Eye (tissue), 1 donor: ENCODE measurements at places on chromosomes 1 and 21.

DNA sequence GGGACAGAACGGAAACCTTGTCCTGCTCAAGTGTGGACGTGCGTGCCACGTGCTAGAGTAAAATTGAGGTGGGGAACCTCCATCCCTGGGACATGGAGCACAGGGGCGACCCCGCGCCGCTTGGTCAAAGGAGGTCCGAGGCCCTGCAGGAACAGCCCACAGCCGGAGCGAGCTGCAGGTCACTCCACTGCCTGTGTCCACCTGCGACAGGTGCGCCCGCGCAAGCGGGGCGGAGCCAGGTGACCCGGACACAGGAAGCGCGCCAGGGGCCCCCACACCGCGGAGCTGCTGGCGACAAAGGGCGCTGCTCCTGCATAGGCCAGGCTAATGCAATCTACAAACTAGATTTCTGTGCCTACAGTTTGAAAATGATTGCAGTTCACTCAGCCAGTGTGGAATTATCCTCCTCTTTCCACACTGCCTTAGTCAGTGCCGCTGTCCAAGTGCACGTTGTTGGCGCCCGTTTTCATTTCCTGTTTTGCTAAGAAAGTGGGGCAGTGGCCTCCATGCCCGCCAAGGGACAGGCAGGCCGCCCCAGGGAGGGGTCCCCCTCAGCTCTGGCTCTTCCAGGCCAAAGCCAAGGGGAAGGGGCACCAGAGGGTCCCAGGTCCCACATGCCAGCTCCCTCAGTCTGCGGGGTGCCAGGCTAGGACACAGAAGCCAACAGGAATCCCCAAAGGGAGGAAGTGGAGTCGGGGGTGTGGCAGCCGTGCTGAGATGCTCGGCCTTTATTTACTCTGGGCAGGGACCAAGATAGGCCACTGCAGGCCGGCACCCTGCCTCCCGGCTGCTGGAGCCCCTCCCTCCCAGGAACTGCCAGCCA is 4.3 kb upstream of the NADK start:
- DNase-seq, result peak; percentile 36

- no peak for DNase-seq
Observed at GRCh38 chr1:187157115-187157514, 328.4 kb downstream of the PLA2G4A start.

- no peak for DNase-seq
Observed at GRCh38 chr1:11725616-11726015, 10.3 kb upstream of the AGTRAP start.

GRCh38 chr1:150578272-150579109 is 919 bp downstream of the MCL1 start:
- DNase-seq, result peak; percentile 92

DNA sequence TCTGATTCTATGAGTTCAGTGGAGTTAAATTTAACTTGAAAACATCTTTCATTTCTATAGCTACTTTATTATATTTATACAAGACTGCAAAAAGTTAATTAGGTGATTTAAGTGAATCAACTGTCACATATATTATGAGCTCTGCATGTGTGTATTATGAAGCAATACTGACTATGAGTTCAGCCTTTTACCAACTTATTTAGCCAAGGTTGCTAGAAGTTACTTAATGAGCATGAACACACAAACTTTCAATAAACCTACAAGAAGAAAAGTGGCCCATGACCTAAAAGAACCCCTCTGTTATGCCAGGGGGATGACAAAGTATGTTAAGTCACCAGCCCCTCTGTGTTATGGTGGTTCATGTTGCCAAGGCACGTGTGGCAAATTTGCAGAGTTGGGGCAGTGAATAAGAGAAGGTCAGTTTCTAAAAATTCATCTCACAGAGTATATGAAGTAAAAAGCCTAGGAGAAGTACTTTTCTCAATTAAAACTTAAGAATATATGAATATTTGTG is 86.7 kb upstream of the LYPLAL1 start:
- DNase-seq, result no peak

- DNase-seq, result no peak
Observed at GRCh38 chr1:227782226-227782625, 33.2 kb upstream of the PRSS38 start.

- no peak for DNase-seq
Observed at GRCh38 chr1:99271249-99271648, 7.0 kb downstream of the PLPPR4 start.

GRCh38 chr1:234517110-234517802 is 38.3 kb upstream of the TARBP1 start:
- DNase-seq, result no peak

DNA sequence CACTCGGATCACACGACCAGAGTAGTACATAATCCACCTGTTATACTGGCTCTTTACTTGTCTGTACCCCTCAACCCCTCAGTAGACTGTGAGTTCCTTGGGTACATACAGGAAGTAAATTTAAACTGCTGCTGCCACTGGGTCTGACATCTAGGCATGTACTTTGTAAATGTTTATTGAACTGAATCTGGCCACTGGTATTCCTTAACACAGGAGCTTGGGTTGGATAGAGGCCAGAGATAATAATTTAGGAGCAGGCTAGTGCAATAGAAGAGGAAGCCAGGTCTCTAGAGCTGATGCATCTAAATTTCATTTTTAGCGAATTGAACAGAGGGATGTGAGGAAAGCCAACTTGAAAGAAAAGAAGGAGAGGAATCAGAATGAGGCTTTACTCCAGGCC is 12.4 kb downstream of the TTC4 start:
- no peak for DNase-seq

DNA sequence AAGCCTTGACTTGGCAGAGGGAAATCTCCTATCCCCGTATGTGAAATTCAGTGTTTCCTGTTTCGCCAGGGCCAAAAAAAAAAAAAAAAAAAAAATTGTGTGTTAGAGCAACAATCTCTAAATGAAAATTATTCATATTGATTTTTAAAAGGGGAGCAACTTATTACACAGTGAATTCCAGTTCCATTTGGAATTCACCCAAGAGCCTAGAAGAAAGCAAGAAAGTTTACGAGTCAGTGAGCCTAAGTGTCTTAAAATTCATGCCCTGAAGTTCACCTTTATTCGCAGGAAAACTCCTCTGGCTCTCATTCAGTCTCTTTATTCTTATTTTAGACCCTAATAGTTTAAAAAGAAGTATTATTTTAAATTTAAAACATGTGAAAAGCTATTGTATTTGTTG is 42.1 kb upstream of the HUNK start:
- DNase-seq, result peak; percentile 13

DNA sequence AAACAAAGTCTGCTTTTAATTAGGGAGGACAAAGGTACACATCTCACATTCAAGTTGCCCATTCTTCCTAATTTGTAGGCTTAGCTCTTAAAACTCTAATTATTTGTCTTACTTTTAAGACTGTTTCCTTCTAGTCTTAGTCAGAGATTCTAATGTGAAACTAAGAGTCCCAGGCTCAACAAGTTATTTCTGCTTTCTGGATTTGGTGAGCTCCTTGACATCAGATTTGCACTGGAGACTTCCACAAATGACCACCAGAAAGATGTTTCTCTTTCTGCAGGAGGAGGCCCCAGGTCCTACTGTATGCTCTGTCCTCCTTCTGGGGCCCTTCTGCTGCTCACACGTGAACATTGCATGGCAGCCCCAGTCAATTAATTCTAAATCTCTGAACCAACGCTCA is 194.2 kb upstream of the JUN start:
- no peak for DNase-seq

GRCh38 chr21:45075596-45076244 is 1.3 kb downstream of the ADARB1 start:
- DNase-seq, result peak; percentile 54

GRCh38 chr1:38168365-38168764 is 121.8 kb upstream of the POU3F1 start:
- no peak for DNase-seq

- DNase-seq, result no peak
Observed at GRCh38 chr1:160708801-160709200, 2.8 kb downstream of the CD48 start.

DNA sequence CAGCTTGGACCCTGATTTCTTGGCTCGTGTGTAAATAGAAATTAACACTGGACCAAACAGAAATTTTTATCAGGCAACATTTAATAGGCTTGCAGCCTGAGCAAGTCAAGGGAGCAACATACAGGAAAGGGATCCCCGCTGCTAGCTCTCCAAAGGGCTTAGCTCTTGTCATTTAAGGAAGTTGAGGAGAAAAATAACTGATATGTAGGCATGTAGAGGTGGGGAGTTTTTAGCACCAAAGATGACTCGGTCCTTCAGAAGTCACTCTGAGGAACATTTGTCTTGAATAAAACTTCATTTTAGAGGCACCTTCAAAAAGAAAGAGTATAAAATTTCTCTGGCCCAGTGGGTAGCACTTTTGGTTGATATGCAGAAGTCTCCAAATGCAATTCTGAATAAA is 27.1 kb downstream of the GBP2 start:
- DNase-seq, result no peak

- no peak for DNase-seq
Observed at GRCh38 chr1:178450871-178451270, 45.9 kb downstream of the CLEC20A start.

GRCh38 chr1:63368131-63368530 is 704 bp downstream of the ALG6 start:
- DNase-seq, result no peak

DNA sequence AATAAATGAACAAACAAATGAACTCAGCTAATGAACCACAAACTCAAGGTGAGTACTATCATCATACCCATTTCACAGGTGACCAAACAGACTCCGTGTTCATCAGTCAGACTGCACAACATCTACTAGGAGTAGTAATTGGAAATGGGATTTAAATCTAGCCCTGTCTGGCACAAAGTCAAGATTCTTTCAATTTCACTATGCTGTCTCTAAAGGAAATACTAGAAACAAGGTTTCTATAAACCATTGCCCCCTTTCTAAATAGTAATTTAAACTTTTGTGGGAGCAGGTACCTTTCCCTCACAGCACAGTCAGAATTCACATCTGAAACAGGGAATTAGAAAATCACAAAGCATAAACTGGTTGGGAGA is 160.3 kb downstream of the TGFBR3 start:
- no peak for DNase-seq

DNA sequence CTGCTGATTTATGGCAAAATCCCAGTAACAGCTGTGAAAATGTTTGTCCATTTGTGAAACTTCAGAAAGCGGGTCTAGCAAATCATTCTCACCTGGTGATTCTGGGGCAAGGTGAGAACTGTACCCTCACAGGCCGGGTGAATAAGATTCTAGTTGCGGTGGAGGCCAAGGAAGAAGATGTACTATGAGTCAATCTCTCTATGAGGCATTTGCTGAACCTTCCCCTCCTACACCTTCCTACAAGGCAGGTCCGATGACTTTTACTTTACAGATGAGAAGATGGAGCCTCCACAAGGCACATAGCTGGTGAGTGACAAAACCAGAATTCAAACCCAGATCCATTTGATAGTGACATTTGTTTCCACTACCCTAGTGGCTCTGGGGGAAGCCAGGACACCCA is 72.7 kb downstream of the BACH1 start:
- no peak for DNase-seq

- peak; percentile 80 for DNase-seq
Observed at GRCh38 chr1:177780096-177780700, 189.7 kb downstream of the SEC16B start.

DNA sequence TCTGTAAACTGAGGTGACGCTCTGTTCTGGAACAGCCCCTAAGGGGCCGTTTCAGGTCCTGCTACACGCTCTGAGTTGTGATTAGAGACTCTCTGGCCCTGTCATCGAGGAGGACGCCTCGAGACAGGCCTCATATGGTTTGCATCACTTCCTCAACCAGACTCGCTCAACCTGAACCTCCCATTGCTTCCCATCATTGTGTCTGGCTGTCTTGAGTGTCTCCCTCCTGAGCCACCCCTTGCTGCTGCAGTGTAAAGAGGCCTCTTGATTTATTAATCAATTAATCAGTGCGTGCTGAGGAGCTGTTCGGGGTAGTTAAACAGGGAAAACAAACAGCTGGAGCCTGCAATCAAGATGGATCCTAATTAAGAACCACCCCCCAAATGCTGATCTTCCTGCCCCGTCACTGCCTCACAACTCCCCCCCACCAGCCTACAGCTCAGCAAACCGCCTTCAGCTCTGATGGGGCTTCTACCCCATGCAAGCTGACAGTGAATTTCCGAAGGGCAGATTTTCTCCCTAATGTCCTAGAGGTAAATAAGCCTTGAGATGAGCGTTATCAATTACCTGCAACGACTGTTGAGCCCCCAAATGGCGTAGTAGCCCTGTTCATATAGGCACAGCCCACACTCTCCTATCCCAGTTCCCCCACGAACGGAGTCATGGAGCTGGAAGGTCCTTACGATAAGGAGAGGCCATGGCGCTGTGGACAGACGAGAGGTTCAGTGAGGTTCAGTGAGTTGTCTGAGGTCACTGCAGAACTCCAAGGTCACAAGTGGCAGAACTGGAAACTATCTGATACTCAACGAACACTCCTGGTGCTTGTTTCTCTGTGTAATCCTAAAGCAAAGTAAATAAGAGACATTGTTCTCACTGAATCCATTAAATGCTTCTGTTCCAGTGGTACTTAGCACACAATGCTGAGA is 210.6 kb downstream of the KIF26B start:
- peak; percentile 58 for DNase-seq

- DNase-seq, result peak; percentile 64
Observed at GRCh38 chr21:16071092-16071491, 341.3 kb downstream of the USP25 start.

DNA sequence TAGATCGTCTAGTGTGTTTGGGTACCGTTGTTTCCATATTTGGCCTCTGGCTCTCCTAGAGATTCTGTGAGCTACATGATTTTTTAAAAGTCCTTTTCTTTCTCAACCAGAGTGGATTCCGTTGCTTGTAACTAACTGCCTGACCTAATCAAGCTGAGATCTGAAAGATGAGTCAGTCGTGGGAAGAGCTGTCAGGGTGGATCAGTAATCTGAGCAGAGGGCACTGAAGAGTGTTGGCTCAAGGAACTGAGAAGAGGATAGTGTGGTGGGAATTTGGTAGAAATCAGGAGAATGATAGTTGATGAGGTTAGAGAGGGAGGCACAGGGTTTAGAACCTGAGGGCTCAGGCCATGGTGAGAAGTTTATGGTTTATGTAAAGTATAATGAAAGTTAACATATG is 52.2 kb downstream of the TRAF5 start:
- DNase-seq, result peak; percentile 51

GRCh38 chr1:107534632-107535031 is 393.8 kb downstream of the NTNG1 start:
- DNase-seq, result no peak

GRCh38 chr1:204994086-204994862 is 48.7 kb upstream of the CNTN2 start:
- no peak for DNase-seq

- peak; percentile 47 for DNase-seq
Observed at GRCh38 chr21:26877018-26877417, 31.8 kb upstream of the ADAMTS1 start.

GRCh38 chr1:38870996-38871395 is 2.2 kb downstream of the MYCBP start:
- no peak for DNase-seq

GRCh38 chr1:26994020-26994786 is 711 bp downstream of the TRNP1 start:
- peak; percentile 61 for DNase-seq
